ENCODE measurements at places on chromosomes 7 and 10. TPM values are rescaled to one million over a fixed set of nuclear protein-coding genes. Genes with fewer than 3 reads are reported as not detected.

BAMBI gene
- total RNA-seq, result 4.1 TPM

CYP2C9 gene
- not detected for total RNA-seq

PLA2G12B gene
- total RNA-seq, result not detected

FGL2 gene
- total RNA-seq, result 5.1 TPM

GJD4 gene
- total RNA-seq, result not detected
